ENCODE measurements at places on chromosomes 13 and 19.

- DNase-seq: no peak
These were observed 164.0 kb downstream of the TSHZ3 start for GRCh38 chr19:31185261-31185660.

- DNase-seq: no peak
These were observed 1289.4 kb downstream of the PCDH9 start for GRCh38 chr13:65940720-65941119.

DNA sequence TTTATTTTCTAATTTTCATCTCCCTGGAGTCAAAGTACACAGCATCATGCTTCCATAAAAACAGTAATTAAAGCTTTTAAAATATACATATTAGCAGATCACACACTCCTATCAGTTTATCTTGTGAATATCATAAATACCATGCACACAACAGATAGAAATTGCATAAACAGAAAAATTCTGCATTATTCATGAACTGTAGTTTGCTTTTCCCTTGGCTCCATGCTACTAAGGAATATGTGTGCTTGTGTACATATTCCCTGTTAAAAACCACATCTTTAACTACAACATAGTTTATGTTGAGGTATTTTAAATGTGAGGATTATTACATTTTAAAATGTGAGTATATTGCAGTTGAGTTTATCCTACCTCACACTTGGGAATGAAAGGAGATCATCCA, 193.5 kb downstream of the FGF14 start:
- DNase-seq: no peak

DNA sequence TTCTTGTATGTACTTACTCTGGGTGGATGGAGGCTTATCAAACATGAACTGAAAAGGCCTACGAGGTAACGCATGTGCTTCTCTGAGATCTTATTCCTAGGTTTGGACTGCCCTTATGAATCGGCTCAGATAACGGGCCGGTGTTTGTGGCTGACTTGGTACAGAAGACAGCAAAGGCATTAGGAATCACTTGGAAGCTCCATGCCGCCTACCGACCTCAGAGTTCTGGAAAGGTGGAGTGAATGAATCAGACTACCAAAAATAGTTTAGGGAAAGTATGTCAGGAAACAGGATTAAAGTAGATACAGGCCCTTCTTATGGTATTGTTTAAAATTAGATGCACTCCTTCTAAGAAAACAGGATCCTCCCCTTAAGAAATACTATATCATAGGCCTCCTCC, 172.4 kb upstream of the PCDH9 start:
- no peak for DNase-seq

- DNase-seq: peak; percentile 85
These were observed 32.6 kb upstream of the GATAD2A start for GRCh38 chr19:19372656-19373416.

- no peak for DNase-seq
These were observed 120.1 kb downstream of the ZNF486 start for GRCh38 chr19:20287070-20287469.

- no peak for DNase-seq
These were observed 68.6 kb downstream of the NDFIP2 start for GRCh38 chr13:79549355-79550106.

Measured in KBM-7 (cell line).